ENCODE measurements at places on chromosomes 3 and 15. TPM values are rescaled to one million over a fixed set of nuclear protein-coding genes. Genes with fewer than 3 reads are reported as not detected.

HHLA2 gene
- total RNA-seq, result 0.36 TPM

MOBP gene
- 0.72 TPM for total RNA-seq

DNA sequence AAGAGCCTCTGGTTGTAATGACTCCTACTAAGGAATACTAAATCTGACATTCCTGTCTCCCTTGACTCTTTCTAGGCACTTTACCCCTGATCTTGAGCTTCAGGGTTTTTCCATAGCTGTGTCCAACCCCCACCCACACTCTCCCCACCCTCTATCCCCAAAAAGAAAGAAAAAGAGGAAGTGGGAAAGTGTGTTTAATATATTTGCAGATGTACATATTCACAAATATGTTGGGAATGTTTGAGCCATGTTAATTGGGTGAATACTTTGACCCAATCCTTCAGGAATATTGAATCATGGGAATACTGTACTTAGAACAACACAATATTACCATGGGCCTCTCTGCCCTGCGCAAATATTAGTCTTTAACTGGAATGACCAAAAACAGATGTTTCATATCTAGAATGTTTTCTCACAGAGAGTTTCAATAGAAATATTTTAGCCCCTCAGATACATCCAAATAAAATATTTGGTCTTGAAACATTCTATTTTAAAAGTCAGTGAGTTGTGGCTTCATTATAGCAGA, 19.8 kb upstream of the PFN2 start:
- no peak for DNase-seq
- no peak overlapping the region for H3K4me3 ChIP-seq
- H3K36me3 ChIP-seq, result no peaks in the 10 kb centered on the region
- H3K4me1 ChIP-seq, result no peaks in the 10 kb centered on the region
- H3K27ac ChIP-seq, result no peak overlapping the region

DNA sequence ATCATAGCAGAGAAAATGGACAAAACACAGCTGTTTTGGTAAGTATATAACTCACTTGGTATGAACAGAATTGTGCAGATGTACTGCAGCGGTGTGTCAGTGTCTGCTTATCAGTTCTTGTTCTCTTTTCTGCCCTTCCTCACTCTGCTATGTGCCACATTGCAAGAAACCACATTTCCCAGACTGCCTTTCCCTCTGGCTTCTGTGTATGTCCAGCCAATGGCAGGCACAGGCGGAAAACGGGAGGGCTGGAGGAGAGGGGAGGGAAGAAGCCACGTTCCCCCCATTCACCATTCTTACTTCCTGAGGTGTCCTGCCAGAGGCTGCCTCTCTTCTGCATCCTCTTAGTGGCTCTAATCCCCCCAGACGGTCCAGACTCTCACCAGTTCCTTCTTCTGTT, 15.4 kb downstream of the HHLA2 start:
- no peak overlapping the region for H3K27ac ChIP-seq
- H3K36me3 ChIP-seq, result no peaks in the 10 kb centered on the region
- H3K4me3 ChIP-seq, result no peak overlapping the region
- H3K4me1 ChIP-seq, result no peaks in the 10 kb centered on the region
- no peaks in the 10 kb centered on the region for H3K27me3 ChIP-seq

AMOTL2 gene
- 42.4 TPM for total RNA-seq

GRCh38 chr3:124207873-124208485, 216.1 kb upstream of the ROPN1 start:
- H3K27me3 ChIP-seq, result no peaks in the 10 kb centered on the region
- no peak overlapping the region for H3K27ac ChIP-seq
- DNase-seq, result no peak
- no peak overlapping the region for H3K4me3 ChIP-seq

DNA sequence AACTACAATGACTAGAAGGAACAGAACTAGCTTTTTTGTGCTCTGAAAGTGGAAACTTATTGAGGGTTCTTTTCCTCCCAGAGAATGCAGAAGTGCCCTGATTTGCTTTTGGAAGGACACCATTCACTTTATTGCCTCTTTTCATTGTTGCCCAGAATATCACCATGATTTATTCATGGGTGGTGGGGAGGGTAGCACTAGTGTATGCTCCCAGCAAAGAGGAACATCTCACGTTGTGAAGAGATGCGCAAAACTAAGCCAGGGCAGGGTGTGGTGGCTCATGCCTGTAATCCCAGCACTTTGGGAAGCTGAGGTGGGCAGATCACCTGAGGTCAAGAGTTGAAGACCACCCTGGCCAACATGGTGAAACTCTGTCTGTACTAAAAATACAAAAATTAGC, 31.4 kb downstream of the FLNB start:
- no peaks in the 10 kb centered on the region for H3K27me3 ChIP-seq
- H3K36me3 ChIP-seq, result no peaks in the 10 kb centered on the region
- H3K4me1 ChIP-seq, result peaks cover 20% of the 10 kb centered on the region
- no peak overlapping the region for H3K27ac ChIP-seq
- H3K4me3 ChIP-seq, result no peak overlapping the region

MORC1 gene
- 0.12 TPM for total RNA-seq

CCR2 gene
- total RNA-seq, result 0.73 TPM

Measured in ovary (tissue), 10 donors.